ENCODE measurements at places on chromosomes 4 and X.

GRCh38 chr4:124090021-124090420 is 622.5 kb downstream of the ANKRD50 start:
- no peak for DNase-seq

DNA sequence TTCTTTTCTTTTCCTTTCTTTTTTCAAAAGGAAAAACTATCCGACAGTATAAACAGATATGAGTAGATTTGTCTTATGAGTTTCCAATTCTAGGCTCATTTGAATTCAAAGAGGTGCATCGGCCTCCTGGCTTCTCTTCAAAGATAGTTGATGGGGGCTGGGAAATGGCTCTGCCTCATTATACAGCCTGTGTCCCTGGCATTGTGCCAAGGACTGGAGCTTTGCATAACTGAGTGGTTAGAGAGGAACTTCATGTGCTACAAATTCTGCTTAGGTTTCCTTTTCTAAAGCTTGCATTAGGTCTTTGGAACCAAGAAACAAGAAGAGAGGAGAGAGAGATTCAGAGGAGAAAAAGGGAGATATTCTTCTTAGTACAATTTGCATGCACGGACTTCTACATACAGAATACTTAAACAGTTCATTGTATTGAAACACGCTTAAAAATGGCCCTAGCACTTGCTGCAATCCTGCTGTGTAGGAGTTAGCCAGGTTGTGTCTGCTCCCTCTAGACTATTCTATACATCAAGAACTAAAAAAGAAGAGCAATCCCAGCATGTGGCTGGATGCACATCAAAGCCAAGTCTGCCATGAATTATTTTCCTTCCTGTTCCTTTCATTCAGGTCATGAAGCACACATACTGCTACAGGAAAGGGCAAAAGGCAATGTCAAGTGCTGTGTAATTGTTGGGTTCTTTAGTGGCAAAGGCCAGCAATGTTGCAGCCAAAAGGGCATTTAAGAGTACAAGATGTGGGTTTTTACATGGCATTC is 70.9 kb downstream of the INTS12 start:
- DNase-seq, result no peak

DNA sequence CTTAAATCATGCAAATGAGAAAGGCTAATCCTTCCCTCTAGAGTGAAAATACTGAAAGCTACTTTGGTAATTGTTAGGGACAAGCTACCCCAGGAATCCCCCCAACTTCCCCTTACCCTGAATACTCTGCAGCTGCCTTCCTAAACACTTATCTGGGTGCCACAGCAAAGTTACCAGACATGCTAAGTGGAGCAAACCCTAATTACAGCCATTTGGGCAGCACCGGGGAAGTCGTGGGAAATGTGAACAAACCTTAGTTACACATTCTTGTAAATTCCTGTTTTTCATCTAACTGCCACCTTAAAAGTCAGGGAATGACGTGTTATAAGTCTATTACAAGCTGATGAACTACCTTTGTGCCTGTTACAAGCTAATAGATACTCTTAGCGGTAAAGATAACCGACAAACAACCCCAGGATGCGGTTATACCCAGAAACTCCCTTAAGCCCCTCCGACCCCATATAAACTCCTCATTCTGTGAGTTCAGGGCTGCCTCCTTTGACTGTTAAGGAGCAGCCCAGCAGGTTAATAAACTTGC is 66.0 kb upstream of the PLAC8 start:
- no peak for DNase-seq

DNA sequence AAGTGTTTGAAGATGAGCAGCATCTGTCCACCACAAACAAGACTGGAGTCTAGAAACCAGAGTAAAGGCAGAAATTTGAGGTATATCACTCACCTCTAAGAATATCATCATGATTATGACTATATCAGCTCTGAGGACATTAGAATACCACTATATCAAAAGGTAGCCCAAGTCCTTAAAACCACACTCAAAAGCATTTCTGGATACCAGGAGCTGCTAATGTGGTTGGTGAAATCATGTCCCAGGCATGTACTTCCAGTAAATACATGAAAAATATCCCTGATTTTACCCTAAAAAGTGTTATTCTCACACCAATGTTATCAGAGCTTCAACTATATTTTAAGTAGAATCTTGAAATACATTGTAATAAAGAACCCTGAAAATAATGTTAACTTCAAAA is 136.3 kb upstream of the SMAD1 start:
- no peak for DNase-seq

DNA sequence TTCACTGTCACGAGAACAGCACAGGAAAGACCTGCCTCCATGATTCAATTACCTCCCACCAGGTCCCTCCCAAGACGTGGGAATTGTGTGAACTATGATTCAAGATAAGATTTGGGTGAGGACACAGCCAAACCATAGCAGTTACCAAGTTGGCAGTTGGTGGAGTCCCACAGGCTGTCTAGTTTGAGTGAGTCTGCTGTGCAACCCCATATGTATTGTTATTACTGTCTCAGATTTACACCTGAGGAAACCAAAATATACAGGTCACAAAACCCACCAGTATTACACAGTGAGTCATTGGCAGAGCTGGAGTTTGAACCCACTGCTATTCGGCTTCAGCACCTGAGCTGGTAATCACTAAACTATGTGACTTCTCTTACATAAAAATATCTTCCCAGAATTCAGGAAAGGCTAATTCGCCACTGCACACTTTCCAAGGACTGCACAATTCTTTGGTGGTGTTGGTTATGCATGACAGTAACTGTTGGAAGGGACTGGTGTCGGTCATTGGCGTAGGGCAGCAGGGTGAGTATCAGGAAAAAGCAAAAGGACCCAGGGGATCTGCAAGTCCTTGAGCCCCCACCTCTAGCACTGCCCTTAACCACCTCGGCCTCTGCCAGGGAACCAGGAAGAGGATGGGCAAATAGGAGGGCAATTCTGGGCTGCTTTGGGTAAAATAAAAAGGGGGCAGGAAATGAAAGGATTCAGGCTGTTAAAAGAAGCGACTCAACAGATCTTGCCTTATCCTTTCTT is 110.1 kb downstream of the USP46 start:
- no peak for DNase-seq

- DNase-seq, result no peak
These were observed 27.0 kb downstream of the OTUD4 start for GRCh38 chr4:145153181-145153903.

GRCh38 chr4:39022241-39022640 is 10.0 kb downstream of the TMEM156 start:
- DNase-seq, result no peak

GRCh38 chr4:138190452-138190858 is 51.7 kb downstream of the SLC7A11 start:
- no peak for DNase-seq

DNA sequence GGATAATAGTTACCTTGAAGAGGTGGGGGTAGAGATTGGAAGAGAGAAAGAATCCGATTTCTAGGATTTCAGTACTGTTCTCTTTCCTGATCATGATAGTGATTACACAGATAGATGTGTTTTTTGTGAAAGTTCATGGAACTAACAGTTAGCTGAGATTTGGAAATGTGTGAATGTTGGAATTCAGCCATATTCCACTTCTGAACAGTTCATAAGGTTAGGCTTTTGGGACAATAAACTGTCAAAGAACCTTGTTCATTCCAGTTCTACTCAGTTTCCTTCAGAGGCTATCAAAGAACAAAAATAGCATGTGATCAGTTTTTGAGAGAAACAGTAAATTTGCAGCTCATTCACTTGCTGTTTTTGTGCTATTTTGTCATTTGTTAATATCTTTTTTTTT is 43.6 kb downstream of the RUFY3 start:
- DNase-seq, result no peak

DNA sequence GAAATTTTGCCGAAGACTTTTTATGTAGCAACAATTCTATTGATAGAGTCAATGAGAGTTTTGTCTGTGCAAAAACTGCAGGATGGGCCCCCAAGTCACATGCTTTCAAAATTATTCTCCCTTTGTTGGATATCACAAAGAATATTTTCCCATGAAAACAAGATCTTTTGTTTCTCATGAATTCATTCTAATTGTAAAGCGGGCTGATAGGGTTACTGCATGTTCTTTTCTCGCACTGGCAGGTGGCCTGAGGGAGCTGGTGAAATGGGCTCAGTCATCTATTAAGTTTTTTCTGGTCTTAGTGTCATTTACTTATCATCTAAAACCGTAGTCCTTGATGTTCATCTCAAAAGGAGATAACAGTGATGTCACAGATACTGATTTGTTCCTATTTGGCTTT is 44.2 kb downstream of the MID1IP1 start:
- no peak for DNase-seq

DNA sequence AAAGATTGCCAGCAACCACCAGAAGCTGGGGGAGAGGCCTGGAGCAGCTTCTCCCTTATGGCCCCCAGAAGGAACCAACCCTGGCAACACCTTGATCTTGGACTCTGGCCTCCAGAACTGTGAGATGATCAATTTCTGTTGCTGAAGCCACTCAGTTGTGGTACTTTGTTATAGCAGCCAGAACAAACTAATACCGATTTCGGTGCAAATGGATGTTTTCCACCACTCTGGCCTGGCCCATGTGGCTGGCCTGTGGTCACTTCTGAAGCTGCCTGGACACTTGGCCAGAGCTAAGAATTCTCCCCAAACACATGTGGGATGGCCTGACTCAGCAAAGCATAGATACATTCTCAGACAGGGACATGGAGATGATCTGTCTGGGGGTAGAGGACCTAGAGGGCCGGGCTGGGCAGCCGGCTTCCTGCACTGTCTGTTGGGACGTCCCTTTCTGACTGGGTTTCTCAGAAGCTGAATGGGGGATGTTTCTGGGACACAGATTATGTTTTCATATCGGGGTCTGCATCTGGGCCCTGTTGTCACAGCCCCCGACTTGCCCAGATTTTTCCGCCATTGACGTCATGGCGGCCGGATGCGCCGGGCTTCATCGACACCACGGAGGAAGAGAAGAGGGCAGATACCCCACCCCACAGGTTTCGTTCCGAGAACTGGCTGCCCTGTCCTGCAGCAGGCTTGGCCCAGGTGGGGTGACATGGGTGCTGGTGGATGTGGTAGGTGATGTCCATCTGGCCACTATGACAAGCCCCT is 4.1 kb downstream of the FOXP3 start:
- no peak for DNase-seq

DNA sequence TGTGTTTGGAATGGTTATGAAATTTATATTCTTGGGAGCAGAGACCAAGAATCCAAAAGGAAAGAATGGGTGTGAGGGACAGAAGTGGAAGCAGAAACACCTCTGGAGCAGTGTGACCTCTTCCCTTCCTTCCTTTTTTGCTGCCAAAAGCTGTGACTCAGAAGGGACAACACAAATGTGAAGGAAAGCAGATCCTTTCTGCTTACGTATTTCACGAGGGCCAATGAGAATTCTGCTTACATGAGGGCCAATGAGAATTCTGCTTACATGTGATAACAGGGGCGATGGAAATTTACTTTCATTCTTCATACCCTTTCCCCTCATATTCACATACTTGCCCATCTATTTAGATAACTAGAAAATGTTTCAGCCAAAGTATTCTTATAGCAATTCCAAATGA is 404.6 kb downstream of the PRDM5 start:
- DNase-seq, result no peak

- DNase-seq, result no peak
These were observed 44.2 kb downstream of the EVC start for GRCh38 chr4:5755161-5755560.

DNA sequence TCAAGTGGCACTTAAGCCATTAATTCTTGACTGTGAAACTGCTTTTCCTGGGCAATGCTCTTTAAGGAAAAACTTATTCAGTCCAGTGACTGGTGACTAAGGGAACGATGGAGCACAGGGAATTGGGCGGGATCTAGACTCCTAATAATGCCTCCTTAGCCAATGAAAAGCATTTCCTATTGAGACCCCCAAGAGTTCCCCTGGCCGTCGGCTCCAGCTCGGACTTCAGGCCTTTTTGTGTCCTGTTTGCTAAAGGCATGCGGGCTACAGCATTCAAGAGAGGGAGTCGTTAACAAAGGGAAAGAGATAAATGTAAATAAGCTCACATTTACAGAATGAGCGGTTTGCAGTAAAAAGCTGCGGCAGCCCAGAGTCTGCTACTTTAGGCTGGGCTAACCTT is at the start of gene LPAR4:
LPAR4 (plus strand) TSS at position 232 of the 400 bp plus-strand sequence. CDS start 7,150 bp downstream, outside the sequence.
- no peak for DNase-seq

- DNase-seq, result no peak
These were observed 200.0 kb downstream of the DCLK2 start for GRCh38 chr4:150278206-150278605.

DNA sequence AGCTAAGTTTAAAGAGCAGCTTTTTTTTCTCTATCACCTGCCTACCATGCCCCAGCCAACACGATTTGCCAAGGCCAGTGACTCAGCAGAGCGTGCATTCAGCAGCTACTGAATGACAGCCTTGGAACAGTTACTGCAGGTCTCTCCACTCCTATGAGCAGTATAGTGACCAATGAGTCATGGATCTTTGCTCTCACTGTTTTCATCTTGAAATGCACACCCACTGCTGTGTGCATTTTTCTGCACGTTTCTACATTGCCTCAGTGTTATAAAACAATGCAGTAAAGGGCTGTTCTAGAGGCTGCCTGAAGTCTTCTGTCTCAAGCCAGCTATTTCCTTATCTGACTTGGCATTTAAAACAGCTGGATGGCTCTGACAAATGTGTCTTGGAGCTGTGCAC is 66.0 kb upstream of the C4orf54 start:
- DNase-seq, result no peak

DNA sequence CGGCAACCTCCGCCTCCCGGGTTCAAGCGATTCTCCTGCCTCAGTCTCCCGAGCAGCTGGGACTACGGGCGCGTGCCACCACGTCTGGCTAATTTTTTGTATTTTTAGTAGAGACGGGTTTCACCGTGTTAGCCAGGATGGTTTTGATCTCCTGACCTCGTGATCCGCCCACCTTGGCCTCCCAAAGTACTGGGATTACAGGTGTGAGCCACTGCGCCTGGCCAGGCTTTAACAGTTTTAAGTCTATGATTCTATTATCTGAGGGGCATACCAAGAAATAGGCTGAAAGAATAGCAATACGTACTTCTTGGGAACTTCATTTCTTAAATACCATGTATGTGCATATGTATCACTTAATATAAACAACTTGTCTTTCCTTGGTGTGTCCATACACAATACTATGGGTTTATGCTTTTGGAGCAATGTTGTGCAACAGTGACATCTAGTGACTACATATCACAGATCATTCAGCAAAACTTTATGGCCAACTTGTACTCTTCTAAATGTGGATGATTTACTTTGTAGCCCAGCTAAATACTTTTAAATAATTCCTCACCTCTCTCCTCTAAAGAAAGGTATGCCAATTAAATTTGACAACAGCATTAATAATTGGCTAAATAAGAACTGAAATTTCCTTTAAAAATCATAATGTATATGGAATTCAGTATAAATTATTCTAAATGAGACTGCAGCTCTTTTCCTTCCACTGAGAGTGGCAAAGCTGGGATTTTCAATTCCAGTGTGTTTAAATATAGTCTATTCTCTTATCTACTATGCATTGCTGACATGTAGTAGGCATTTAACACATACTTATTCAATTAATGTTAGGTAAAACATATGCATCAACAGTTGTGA is 10.4 kb downstream of the SLC9B1 start:
- no peak for DNase-seq

- DNase-seq, result no peak
These were observed 2666.5 kb downstream of the ARAP2 start for GRCh38 chr4:33577791-33578190.
